ENCODE measurements at places on chromosomes 7 and 10. TPM values are rescaled to one million over a fixed set of nuclear protein-coding genes. Genes with fewer than 3 reads are reported as not detected.

The BLNK gene
- total RNA-seq, result 2.3 TPM

The NOLC1 gene
- total RNA-seq, result 51.9 TPM

The PEX1 gene
- total RNA-seq, result 21.4 TPM

The OR9A2 gene
- not detected for total RNA-seq

The VPS37D gene
- total RNA-seq, result 2.7 TPM

The TMEM196 gene
- total RNA-seq, result not detected

The PRKRIP1 gene
- 34.7 TPM for total RNA-seq

The VSTM4 gene
- 12.5 TPM for total RNA-seq

The SLC26A5 gene
- total RNA-seq, result 0.42 TPM

The SORBS1 gene
- 427 TPM for total RNA-seq

The MLXIPL gene
- 83.5 TPM for total RNA-seq

The MOGAT3 gene
- not detected for total RNA-seq

The WEE2 gene
- not detected for total RNA-seq

The TDRD1 gene
- total RNA-seq, result 0.22 TPM

The GIMAP8 gene
- 12.9 TPM for total RNA-seq

The MRPL32 gene
- total RNA-seq, result 37.8 TPM

The TECTB gene
- total RNA-seq, result not detected

The NEUROG3 gene
- not detected for total RNA-seq

The NME8 gene
- total RNA-seq, result not detected

The TLX1 gene
- total RNA-seq, result not detected

The CYP26C1 gene
- not detected for total RNA-seq

The OR2A1 gene
- total RNA-seq, result 0.60 TPM

The BNIP3 gene
- total RNA-seq, result 149 TPM

The TSPAN15 gene
- total RNA-seq, result 117 TPM

The TAF3 gene
- 12.4 TPM for total RNA-seq

The DIP2C gene
- total RNA-seq, result 39.4 TPM

The SH3PXD2A gene
- total RNA-seq, result 134 TPM

The ITGB8 gene
- total RNA-seq, result 497 TPM

The ZNF853 gene
- total RNA-seq, result 18.2 TPM

The ADARB2 gene
- total RNA-seq, result 23.2 TPM
